ENCODE measurements at places on chromosomes 3 and 15. TPM values are rescaled to one million over a fixed set of nuclear protein-coding genes. Genes with fewer than 3 reads are reported as not detected.

C2CD4B gene
- not detected for total RNA-seq

DAPK2 gene
- not detected for total RNA-seq

EFCC1 gene
- not detected for total RNA-seq

ZKSCAN7 gene
- 8.6 TPM for total RNA-seq

VEPH1 gene
- 93.5 TPM for total RNA-seq

ZBTB20 gene
- total RNA-seq = 6.5 TPM

SPCS1 gene
- 74.2 TPM for total RNA-seq

GBE1 gene
- 218 TPM for total RNA-seq

ZCWPW2 gene
- 0.74 TPM for total RNA-seq

CATSPER2 gene
- 9.6 TPM for total RNA-seq
